ENCODE measurements at places on chromosomes 1 and 21.

DNA sequence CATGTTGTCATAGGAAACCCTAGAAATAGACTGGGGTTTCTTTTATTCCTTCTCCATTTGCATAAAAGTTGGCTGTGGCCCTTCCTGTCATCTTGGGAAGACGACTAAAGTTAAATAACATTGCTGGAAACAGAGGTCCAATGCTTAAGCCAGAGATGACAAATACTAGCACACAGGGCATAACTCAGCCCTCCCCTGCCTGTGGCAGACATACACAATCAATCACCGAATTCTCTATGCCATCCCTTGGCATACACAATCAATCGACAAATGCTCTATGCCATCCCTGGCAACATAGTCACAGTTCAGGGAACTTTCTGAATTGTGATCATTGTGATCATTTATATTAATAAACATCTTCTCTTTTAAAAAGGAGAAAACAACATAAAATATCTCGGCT, 229.4 kb downstream of the KAZN start:
- DNase-seq = no peak

GRCh38 chr1:25185409-25186160, 46.7 kb downstream of the SYF2 start:
- DNase-seq = no peak

DNA sequence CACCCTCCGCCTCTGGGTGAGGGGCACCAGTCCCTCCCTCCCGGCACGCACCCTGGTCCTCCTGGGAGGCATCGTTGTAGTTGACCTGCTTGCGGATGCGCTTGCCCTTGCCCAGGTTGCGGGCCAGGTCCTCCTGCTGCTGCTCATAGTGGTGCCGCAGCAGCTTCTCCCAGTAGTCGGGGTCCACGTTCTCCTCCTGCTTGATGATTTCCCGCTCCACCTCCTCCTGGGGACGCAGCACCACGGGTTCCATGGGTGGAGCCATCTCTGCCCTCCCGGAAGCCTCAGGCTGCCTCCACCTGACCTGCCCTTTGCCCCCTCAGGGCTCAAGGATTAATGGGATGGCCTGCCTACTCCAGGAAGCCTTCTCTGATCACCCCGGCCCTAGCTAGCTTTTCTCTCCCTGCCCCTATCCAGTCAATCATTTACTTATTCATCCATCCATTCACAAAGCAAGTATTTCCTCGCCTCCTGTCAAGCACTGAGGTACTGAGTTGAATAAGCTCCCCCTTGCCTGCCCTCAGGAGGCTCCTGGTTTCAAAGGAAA, 53.5 kb downstream of the CHD5 start:
- DNase-seq = no peak

DNA sequence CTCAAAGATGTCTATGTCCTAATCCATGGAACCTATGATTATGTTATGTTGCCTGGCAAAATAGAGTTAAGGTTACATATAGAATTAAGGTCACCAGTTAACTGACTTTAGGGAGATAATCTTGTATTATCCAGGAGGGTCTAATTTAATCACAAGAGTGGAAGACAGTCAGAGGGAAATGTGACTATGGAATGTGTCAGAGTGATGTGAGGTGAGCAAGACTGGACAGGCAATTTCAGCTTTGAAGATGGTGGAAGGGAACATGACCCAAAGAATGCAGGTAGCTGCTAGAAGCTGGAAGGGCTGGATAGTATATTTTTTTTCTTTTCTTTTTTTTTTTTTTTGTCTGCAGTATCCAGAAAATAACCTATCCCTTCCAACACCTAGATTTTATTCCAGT, 241.7 kb upstream of the NEGR1 start:
- no peak for DNase-seq

DNA sequence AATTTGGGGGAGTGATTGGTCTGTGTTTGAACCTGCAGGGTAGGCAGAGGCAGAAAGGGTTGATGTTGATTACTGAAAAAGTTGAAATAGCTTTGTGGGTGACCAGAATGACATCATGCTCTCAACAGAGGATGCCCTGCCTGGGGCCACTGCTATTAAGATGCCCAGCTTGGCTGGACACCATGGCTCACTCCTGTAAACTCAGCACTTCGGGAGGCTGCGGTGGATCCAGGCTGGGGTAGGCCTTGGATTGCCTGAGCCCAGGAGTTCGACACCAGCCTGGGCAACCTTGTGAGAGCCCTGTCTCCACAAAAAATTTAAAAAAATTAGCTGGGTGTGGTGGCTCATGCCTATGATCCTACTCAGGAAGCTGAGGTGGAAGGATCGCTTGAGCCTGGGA, 42.8 kb upstream of the CACNA1E start:
- DNase-seq = no peak

Data from stimulated activated CD4-positive, alpha-beta T cell treated with anti-CD3 and anti-CD28 coated beads, Interleukin-4, amount 100 ng/mL, for 4 hours (primary cell).